ENCODE measurements at places on chromosomes 3 and 15.

DNA sequence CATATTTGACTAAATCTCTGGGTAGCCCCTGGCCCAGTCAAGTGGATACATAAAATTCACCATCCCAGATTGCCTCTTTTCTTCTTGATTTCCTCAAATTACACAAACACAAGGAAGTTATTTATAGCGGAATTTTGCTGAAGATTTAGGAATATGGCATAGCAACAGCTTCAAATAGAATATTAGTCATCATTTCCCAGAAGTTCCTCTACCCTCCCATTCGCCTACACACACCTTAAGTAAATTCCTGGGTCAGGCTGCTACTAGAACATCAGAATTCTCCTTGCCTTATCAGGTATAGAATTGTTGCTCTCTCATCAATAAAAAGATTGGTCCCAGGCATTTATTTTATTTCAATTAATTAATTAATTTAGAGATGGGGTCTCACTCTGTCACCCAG, 31.6 kb downstream of the MESD start:
- DNase-seq, result no peak

DNA sequence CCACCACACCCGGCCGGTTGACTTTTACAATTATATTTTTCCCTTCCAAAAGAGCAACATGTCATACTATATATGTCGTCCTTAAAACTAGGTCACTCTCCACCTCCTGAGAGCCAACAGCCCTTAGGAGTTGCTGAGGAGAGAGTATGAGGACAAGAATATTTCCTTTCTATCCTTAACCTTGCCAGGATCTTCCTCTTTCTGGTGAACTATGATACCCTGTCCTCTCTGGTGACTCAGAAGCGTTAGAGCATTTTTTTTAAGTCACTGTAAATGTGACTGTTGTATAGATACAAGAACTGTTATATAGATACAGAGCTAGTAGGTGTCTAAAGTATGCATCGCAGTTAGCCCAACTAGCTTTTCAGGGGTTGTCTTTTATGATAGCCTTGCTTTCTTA, 33.7 kb upstream of the MTHFS start:
- DNase-seq, result no peak

GRCh38 chr3:13218541-13218908, 145.3 kb upstream of the IQSEC1 start:
- no peak for DNase-seq

GRCh38 chr3:171752329-171752728, 58.0 kb downstream of the PLD1 start:
- DNase-seq, result no peak

DNA sequence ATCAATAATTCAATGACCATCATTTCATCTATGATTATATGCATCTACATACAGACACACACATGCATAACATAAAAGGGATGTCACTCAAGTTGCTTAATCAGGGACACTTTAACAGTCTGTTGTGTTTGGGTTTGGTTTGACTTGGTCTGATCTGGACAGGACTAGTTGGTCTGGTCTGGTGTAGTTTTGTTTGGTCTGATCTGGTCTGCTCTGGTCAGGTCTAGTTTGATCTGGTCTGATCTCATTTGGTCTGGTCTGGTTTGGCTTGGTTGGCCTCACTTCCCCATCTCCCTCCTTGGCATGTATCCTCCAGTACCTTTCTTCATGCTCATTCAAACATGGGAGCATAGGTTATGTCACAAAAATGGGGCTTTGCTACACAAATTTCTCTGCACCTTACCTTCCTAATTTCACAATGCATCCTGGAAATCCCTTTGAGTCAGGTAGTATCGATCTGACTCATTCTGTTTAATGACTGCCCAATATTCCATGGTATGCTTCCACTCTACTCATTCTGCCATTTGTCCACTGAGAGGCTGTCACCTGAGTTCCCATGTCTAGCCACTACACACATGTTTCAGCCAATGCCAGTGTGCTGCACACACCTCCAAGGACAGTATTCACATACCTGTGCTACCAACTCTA, 73.0 kb upstream of the TPM1 start:
- no peak for DNase-seq

DNA sequence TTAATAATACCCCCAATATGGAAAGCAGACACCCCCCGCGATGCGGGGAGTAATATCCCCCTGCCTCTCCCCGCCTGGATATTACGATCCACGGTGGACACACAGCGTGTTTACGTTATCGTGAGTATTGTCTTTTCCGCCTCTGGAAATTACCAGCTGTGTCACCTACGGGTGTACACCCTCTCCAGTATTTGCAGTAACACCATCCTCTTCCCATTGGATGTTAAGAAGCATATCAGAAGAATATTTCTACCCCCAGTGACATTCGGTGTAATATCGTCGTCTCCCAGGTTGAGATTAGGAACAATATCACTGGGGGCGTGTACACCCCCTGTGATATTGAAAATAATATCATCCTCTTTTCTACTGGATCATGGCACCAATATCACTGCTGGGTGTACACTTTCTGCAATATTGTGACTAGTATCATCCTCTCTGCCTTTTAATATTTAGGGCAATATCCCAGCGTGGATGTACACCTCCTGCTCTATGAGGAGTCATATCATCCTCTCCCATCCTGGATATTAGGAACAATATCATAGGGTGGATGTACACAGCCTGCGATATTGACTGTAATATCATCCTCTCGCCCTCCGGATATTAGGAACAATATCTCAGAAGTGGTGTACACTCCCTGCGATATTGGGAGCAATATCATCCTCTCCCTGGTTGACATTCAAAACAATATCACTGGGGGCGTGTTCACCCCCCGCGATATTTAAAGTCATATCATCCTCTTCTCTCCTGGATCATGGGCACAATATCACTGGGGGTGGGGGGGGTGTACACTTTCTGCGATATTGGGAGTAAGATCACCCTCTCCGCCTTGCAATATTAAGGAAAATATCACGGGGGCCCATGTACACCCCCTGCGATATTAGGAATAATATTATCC, 20.3 kb upstream of the BMF start:
- DNase-seq, result no peak

DNA sequence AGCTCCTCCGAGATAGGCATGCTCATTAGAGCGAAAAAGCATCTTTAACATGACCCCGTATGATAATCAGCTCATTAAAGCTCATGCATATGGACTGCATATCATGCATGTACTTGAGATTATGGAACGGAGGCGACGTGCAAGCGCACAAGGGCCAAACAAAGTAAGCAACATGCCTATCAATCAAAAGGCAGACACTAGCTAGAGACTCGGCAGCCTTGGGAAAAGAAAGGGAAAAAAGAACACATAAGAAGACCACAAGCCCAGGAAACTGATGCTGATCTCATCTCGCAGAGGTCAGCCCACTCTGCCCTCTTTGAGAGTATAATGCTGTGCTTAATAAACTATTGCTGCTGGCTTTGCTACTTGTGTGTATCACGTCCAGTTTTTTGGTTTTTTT, 2.6 kb upstream of the ACOX2 start:
- no peak for DNase-seq

DNA sequence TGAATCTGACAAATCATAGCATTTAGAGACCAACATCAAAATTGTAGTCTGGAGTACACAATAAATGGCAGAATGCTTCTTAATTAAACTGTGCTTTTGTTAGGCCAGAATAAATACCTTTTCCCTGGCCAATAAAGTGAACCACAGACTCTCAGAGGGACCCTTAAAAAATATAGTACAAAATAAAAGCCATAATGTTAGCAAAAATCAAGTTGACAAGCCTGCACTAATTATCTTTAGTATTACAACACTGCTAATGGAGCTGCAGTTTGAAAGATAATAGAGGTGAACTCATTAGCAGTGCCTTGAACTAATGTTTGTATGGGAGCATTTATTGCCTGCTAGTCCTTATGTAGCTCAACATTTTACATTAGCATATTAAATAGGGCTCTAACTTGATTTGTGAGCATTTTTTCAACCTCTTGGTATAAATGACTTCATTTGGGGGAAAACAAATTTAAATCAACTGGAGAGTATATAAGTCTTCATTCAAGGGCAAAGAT, 801.3 kb downstream of the EPHA3 start:
- DNase-seq, result no peak

DNA sequence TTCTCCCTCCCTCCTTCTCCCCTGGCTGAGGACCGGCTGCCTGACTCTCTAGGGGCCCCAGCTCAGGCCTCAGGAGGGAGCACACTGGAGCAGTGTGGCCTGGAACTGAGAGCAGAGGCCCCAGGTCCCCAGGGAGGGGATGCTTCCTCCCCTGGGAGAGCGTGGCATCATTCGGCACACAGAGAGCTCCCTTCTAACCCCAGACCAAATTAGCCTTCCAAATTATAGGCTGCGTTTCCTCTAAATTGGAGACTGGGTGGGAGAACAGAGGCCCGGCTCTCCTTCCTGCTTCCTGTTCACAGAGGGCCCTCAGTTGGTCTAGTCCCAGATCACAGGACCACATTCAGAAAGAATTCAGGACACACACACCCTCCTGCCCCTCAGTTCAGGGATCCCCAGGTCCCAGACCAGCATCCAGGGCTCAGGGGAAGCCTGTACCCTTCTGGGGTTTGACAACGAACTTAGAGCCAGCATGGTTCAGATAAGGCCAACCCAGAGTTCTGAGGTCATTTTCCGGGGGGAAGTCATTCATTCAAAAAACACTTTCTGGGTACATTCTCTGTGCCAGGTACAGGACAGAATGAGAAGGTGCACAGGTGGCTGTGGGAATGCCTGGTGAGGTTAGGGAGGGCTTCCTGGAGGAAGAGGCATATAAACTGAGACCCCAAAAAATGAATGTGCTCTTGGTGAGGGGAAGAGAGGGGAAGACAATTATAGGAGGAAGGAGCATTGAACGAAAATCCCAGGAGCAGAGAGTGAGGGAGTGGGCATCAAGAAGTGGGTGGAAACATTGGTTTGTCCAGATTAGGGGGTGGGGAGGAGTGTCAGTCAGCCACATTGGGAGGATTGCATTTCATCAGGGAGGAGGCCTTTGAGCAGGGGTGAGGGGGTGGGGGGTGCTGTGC, 28.4 kb upstream of the RPL29 start:
- DNase-seq, result no peak

GRCh38 chr3:191959876-191960413, 499.0 kb downstream of the PYDC2 start:
- no peak for DNase-seq

DNA sequence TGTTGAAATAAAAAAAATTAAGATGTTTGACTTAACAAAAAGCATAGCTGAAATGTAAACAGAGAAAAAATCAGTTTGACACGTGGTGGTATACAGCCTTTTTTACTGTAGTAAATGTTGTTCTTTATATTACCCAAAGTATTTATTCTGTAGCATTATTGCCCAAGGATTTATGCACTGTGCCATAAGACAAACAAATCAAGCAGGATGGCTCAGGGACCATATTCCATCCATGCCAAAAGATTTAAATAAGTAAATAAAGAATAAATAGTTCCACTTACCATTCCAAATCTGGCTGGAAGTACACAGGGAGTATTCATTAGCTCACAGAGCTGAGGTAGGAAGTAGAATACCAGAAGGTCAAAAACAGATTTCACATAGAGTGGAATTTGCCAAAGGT, 666.7 kb upstream of the CADM2 start:
- no peak for DNase-seq

Measured in AG09319 (cell line).